Left ventricle myocardium superior (tissue), 1 donor: ENCODE measurements at places on chromosomes 6 and 20.

DNA sequence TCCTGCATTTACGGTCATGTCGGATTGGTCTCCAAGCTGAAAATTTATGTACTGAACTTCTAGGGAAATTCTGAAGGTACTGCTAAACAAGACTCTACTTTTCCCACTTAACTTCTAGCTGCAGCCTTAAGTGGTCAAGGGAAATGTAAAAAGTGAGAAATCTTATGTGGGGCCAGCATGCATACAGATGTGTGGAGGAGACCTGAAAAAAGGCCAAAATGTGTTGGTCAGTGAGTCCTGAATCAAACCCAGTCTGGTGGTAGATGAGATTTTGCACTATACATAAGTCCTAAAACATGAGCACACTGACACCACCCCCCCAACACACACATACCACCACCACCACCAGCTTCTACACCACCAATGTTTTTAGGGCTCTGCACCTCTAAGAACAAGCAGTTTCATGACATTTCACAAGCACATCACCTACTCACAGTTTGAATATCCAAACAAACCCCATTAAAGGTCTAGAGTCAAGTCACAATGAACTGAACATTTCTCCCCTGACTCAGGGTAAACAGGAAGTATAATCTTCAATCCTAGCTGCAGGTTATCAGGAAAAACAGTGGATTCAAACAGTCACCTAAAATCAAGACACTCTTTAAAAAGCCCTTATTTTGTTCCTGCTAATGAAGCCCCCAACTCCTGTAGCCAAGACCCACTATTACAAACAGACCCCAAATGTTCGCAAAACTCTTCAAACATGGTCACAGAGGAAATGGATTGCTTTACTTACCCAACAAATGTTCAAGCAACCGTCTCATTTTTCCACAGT, 1.6 kb downstream of the ZMYND8 start:
- no peak for DNase-seq

DNA sequence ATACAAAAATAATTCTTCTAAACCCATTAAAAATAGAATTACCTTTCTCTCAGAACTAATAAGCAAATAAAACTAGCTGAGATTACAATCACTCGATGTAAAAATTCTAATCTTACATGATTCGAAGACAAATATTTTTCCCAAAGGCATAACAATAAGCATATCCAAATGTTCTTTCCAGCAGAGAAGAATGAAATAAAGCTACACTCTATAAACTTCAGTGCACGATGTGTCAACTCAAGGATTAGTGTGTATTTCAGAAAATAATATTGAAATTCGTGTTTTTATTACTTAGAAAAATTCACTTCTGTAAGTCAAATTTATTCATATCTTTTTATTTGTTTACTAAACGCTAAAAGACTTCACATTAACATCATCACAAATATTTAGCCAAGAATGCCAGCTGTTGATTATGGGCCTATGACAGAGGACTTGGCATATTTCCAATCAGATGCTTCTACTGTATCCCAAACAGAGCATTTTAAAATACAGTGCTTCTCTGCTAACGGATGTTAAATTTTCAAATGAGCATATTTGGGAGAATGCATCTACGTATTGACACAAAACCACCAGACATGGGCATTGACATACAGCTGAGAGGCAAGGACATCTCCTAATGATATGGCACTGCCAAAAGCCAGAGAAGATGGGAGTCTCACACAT, 54.7 kb upstream of the PDE7B start:
- DNase-seq: no peak

GRCh38 chr6:116395647-116396046, 24.9 kb downstream of the DSE start:
- DNase-seq: no peak

DNA sequence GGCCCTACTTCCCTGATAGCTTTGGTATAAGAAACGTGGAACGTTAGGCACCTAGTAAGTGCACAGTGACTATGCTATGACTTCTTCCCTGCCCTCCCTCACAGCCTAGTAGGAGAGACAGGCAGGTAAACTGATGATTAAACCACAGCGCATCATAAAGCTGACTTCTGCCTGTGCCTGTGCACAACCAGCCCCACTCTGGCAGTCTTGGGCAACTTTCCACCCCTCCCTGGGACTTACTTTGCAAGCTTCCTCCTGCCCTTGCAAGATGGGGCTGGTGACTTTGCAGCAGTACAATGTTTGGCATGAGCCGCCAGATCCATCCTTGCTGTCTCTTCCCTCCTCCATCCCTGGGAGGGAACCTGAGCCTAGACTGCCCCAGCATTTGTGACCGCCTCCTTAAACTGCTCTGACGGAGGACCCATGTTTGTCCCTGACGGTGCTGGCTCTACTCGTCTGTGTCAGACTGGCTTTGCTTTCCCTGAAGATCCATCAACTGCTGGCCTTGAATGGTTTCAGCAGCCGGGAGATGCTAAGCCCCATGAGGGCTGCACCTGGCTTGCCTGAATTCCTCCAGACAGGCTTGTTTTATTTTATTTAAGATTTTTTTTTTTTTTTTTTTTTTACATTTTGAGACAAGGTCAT, 36.1 kb downstream of the EFCAB8 start:
- no peak for DNase-seq

DNA sequence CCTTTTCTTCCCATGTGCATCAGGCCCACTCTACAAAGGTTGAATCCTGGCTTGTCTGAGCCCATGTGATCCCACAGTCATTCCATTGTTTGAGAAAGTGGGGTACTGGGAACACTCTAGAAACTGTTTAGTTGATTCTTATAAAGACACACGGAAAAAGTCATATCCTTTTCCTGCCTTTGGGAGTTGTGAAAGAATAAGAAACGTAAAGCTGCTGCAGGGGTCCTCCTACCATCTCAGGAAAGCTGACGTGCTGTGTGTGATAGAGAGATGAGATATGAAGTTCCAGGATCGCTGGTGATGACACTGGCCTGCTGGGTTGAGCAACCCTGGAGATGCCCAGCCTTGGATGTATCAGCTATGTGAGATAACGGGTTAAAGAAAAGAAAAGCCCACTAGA, 21.3 kb upstream of the HLA-DRB5 start:
- no peak for DNase-seq

GRCh38 chr6:77633993-77634715, 18.7 kb upstream of the MEI4 start:
- DNase-seq: no peak

- no peak for DNase-seq
Observed at GRCh38 chr6:137661601-137662000, 167.4 kb upstream of the OLIG3 start.

DNA sequence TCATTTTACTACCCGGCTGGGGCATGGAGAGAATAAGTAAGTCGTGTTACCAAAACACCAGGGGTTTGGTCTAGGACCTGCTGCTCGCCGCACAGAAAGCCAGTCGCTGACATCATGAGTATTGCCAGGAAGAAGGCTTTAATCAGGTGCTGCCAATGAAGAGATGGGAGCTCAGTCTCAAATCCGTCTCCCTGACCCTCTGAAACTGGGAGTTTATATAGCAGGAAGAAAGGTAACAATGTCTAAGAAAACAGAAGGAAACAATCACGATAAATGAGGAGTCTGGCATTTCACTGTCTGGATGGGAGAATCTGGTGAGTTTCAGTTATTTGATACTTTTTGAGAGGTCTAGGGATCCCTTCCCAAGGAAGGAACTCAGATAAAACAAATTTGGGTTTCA, 437.9 kb upstream of the JARID2 start:
- no peak for DNase-seq

DNA sequence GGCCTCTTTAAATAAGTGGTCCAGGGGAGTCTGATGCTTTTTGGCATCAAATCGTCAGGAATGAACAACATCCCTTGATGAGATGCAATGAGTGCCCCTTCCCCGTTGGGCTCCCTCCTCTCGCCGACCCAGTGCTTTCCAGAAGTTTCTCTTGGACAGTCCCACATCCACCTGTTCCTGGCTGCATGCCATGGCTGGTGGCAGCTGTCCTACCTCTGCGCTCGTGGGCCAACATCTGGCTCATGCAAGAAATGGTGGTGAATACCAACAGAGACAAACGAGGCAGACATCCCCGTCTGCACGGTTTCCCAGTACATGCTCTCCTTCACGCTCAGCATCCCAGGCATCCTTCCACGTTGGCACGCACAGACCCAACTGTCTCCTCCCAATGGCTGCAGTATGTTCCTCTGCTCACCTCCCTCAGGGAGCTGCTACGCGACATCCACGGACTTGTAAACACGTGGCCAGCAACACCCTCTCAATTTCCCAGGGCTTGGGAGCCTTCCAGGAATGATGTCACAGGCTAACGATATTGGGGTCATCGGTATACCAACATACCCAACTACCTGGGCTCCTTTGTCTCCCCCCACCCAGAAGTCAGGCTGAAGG, 37.5 kb downstream of the PPP1R3G start:
- DNase-seq: no peak

GRCh38 chr6:169841251-169841650, 89.8 kb downstream of the ERMARD start:
- no peak for DNase-seq

- DNase-seq: peak; percentile 17
Observed at GRCh38 chr6:62445521-62445920, 159.5 kb upstream of the KHDRBS2 start.

GRCh38 chr20:50569864-50570836, 60.0 kb downstream of the PTPN1 start:
- no peak for DNase-seq

- DNase-seq: no peak
Observed at GRCh38 chr20:38113401-38114325, 51.4 kb downstream of the TGM2 start.
